LHCN-M2 (cell line): ENCODE measurements at places on chromosomes 7 and 10.
A peak's percentile ranks its signal among the peaks of the same experiment; 100 is the strongest.

DNA sequence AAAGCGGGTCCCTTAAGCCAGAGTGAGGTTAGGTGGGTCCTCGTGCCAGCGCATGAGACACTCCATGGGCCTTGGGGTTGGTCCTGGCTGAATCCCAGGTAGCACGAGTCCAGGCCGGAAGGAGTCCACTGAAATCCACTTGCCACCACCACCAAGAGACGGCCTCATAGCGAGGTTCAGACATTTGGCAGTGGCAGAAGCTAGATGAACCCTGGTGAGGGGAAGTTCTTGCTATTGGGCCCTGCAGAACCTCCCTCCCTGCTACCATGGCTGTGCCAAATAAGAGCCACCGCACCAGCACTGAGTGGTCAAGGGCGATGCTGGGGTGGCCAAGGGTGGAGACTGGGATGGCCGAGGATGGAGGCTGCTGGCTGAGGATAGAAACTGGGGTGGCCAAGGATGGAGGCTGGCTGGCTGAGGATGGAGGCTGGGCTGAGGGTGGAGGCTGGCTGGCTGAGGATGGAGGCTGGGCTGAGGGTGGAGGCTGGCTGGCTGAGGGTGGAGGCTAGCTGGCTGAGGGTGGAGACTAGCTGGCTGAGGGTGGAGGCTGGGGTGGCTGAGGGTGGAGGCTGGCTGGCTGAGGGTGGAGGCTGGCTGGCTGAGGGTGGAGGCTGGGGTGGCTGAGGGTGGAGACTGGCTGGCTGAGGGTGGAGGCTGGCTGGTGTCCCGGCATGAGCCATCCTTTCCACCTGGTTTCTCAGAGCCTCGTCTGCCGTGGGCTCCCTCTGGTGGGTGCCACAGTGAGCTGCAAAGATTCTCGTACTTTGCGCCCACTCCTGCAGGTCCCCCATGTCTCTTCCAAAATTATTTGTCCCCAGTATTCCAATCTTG lies 88.2 kb downstream of the ELFN1 start:
- peak; percentile 19 for DNase-seq

GRCh38 chr10:17787087-17787961 lies 21.8 kb upstream of the MRC1 start:
- DNase-seq: peak; percentile 93

DNA sequence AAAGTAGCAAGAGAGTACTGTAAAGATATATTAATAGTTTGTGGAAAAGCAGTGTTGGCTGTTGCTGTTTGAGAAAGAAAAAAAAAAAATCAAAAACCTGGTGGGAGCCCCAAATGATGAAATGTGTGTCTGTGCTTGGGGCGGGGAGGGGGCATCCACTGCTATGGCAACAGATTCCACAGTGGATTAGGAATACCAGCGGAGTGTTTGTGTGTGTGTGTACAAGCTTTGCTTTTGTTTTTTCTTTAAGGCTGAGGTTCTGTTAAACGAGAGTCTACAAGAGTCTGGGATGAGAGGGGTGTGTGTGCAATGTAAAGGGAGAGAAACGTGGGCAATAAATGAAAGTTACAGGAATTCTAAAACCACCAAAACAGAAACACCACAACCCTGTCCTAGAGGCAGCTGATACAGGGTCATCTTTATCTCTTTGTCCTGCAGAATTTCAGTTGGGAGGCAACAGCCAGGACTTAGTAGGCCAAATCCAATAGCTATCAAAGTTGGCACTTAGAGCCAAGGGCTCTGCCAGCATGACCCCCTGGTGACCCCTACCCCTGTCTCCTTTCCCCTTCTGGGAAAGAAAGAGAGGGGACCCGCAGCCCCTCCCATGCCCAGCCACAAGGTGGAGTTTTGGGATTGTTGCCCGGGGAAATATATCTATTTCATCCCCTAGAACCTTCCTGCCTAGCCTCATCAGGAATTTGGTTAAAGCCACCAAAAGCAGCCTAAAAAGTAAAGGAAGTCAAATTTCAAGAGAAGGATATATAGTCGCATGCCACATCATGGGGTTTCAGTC lies 85.4 kb downstream of the OSBPL3 start:
- no peak for DNase-seq

GRCh38 chr7:94266238-94266644 lies 128.5 kb upstream of the COL1A2 start:
- DNase-seq: peak; percentile 79

DNA sequence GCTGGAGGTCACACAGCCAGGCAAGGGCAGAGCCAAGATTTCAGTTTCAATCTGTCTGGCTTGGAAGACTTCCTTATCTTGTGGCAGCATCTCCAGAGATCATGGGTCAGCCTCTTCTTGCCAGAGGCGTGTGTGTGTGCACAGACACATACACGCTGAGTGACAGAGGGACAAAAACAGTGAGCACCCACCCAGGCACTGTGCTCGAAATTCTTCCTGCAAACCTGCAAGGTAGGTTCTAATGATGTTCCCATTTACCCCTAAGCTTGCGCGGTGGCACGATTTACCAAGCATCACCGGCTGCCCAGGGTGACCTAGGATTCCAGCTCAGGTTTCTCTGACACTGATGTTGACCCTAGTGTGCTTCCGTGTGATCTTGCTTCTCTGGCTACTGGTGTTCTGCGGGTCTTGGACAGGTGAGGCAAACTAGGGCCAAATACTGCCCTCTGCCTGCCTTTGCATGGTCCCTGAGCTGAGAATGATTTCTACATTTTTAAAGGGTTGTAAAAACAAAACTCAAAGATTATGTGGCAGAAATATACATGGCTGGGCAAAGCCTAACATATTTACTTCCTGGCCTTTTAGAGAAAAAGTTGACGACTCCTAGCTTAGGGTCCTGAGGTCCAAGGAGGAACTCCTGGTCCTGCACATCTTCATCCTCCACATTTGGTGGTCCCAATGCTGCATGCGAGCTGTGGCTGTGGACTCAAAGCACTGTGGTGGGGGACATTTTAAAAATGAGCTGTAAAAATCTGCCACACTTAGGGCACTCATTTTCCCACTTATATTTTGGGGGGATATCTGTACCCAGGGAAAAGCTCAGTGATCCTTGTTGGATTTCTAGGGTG lies 268.5 kb downstream of the RPS24 start:
- DNase-seq: peak; percentile 18

DNA sequence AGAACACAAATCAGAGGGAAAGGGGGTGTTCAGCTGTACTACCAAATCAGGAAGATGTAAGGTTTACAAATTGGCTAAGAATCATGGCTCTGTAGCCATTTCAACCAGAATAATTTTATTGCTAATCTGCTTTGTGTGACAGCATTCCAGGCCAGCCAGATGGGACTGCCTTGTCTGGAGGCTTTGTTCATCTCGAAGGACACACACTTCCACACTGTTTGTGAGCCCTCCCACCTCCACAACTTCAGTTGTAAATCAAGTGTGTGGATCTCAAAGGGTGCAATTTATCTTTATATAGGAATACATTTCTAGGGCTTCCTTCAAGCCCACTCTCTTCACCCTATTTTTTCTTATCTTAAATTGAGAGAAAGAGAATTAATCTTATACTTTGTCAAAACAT lies 6.9 kb upstream of the OIT3 start:
- no peak for DNase-seq

GRCh38 chr10:91796331-91797047 lies 1.7 kb upstream of the TNKS2 start:
- no peak for DNase-seq

GRCh38 chr7:155872678-155873369 lies 60.6 kb upstream of the SHH start:
- no peak for DNase-seq

DNA sequence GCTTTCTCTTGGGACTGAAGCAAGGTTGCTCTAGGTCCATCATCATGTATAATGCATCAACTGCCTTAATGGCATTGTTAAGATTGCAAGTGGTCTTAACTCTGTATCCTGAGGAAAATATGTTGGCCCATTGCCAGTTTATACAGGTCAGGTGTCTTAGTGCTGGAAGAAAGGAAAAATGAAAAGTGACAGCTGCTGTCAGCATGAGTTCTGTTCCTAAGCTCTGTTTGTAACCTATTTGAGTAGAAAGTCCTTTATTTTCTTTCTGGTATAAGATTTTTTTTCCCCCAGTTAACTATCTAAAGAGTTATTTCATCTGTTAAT lies 127.2 kb downstream of the SRI start:
- DNase-seq: no peak

DNA sequence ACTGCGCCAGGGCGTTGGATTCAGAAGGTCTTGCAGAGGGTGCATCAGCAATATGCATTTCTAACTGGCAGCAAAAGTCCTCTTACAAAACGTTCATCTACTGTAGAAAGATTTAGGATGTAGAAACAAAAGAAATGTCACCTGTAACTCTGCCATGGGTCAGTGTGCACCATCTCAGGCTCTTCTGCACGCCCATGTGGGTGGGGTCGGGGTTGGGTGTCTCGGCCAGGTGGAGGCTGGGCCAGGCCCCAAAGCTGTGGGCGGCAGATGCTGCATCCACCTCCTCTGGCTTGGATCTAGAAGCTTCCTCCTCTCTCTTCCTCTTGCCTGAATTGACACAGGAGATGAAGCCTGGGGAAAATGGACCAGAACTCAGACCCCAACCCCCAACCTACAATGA lies 111.3 kb upstream of the PPP2R2D start:
- no peak for DNase-seq

DNA sequence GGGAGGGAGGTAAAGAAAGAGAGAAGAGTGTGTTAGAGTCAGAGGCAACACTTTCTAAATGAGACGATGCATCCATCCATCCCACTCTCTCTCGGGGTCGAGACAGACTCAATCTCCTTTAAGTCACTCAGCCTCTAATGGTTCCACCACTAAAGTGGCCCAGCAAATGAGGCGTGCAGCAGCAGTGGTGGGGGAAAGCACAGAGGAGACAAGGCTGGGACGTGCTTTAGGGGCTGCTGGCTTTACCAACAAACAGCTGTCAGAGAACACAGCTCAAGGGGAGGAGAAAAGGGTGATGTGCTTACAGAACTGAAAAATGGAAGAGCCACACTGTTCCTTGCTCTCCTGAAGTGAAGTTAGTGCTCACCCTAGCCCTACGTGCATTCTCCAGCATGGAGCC lies 4.5 kb upstream of the SEC31B start:
- DNase-seq: no peak

DNA sequence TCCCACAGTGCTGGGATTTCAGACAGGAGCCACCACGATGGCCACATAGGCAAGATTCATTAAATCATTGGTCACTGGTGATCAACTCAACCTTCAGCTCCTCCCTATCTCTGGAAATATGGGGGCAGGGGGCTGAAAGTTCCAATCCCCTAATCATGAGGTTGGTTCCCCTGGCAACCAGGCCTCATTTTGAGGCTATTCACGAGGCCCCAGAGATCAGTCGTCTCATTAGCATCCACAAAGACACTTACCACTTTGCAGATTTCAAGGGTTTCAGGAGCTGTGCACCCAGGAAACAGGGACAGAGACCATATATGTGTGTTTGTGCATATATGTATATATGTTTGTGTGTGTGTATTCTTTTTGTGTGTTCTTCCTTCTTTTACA lies 7.7 kb upstream of the GUSB start:
- no peak for DNase-seq
